AG09319 (cell line): ENCODE measurements at places on chromosomes 5 and 9.

GRCh38 chr5:56251440-56251839 lies 18.3 kb upstream of the ANKRD55 start:
- no peak for DNase-seq

GRCh38 chr9:86836797-86837196 lies 110.5 kb downstream of the GAS1 start:
- DNase-seq: no peak

- no peak for DNase-seq
Observed at GRCh38 chr5:179805529-179806249, 977 bp downstream of the MGAT4B start.

GRCh38 chr5:55241746-55242145 lies 8.3 kb upstream of the CCNO start:
- no peak for DNase-seq

DNA sequence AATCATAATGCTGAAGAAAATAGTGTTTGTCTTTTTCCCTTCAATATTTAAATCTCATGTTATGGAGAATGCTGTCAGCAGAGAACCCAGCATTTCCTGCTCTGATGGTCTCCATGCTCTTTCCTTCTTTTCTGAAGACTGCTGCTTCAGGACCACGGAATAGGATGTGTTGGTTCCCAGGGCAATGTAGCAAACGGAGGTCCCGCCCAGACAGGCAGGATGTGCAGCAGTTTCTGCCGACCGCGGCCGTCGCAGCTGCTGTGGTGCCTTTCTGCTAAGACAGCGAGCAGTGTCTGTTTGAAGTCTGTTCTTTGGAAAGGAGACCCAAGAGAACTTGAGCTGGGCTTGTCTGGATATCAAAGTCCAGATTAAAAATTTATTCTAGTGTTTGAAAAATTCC lies 654.3 kb downstream of the CCDC171 start:
- DNase-seq: no peak

DNA sequence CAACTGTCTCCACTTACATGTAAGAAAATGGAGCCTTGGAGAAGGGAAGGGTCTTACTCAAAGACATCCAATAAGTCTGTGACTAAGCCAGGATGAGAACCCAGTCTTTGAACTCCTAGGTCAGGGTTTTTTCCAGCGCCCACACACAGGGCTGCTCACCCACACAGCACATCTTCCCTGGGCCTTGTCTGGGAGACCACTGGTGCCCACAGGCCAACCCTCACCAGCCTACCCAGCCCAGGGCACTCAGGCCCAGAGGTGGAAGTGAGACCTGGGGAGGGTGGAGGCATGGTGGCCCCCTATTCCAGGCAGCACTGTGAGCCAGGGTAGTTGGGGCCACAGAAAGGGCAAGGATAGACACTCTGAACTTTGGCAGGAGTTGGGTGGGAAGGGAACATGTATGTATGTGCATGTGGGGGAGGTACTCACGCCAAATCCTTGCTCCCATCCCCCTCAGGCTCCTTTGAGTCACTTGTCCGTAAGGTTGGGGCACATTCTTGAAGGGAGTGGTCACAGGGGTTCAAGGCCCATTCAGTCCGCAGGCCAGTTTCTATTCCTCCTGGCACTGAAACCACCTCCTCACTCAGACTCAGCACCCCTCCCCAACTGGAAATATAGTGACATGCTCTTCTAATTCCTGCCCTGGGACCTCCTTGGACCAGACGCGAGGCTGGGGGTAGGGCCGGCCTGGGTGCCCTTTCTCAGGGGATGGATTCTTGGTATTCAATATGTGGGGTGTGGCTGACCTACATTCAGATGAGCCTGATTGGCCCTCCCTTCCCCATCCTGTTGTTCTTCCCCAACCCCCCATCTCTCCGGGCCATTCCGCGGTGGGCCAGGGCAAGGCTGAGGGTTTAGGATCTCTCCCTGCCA lies 2.9 kb upstream of the SLC4A9 start:
- DNase-seq: no peak

GRCh38 chr5:115450741-115451140 lies 93.8 kb downstream of the FEM1C start:
- DNase-seq: peak; percentile 76

DNA sequence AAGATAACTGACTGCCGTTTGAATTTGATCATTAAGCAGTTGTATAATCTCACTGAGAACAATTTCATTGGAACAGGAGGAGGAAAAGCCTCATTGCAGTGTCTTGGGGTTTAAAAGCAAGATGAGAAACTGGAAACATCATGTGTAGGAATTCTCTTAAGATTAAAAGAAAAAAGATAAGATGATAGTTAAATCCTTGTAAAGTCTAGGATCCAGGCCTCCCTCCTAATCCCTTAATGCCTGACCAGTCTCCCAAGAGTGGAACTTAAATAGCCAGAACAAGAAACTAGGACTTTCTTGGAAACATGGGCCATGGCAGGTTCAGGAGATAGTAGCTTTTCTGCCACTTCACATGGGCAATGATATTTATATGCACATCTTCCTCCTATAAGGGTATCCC lies 37.0 kb upstream of the LRRC19 start:
- DNase-seq: no peak

DNA sequence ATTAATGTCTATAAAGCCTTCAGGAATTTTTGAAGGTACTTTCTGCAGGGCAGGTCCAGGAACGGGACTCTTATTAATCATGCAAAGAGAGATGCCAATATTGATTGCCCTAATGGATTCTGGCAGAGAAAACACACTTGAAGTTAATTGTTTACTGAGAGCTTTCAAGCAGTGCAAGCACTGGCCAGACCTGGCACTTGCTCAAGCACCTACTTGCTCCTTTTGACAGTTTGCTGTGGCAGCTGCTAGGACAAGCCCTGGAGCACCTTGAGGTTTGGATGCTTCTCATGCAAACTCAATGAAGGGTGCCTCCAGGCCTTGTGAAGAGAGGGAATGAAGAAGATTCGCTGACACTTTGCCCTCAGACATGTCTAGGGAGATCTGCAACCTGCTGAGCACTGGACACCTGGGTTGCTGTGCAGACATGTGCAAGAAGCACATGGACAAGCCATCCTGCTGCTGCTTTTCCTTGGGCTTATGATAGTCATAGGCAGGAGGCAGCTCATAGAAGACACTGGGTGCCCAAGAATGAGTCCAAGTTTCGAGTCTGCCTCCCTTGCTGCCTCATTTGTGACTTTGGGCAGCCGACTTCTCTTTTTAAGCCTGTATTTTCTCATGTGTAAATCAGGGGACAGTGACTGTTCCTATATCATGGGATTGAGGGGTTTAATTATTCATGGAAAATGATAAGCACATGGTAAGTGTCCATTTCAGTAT lies 88.8 kb upstream of the EQTN start:
- DNase-seq: no peak

DNA sequence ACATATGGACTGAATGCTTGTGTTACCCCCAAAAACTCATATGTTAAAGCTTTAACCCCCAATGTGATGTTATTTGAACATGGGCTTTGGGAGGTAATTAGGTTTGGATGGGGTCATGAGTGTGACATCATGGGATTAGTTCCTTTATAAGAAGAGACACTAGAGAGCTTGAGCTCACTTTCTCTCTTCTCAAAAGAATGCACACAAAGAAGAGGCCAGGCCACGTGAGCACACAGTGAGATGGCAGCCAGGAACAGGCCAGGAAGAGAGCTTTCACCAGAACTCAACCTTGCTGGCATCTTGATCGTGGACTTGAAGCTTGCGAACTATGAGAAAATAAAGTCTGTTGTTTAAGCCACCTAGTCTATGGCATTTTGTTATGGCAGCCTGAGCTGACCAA lies 360.6 kb downstream of the NR2F1-AS1 start:
- DNase-seq: no peak

DNA sequence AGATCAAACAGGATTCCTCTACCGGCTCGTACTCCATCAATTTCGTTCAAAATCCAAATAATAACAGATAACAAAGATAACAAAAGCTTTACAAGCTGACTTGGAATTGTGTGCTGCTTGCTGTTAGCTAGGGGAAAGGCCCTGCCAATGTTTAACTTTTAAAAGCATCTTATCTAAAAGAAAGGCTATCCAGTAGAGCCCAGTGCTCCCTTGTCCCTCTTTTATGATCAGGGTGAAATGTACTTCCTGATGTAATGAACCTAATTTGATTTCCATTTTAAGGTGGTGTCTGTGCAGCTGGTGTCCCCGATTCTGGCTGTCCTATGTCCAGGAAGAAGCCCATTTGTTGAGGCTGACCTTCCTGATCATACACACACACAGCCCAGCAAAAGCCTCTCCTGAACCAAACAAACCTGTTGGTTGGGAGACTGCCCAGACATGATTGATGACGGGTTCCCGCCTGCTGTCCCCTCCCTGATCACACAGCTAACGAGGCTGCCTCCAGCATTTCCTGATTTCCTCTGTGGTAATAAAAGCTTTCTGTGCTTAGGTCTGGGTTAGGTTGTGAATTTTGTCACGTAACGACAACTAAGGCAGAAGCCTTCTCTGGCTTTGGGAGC lies 54.1 kb downstream of the PWWP2A start:
- no peak for DNase-seq

GRCh38 chr5:71891856-71892255 lies 172.8 kb downstream of the CARTPT start:
- DNase-seq: no peak

DNA sequence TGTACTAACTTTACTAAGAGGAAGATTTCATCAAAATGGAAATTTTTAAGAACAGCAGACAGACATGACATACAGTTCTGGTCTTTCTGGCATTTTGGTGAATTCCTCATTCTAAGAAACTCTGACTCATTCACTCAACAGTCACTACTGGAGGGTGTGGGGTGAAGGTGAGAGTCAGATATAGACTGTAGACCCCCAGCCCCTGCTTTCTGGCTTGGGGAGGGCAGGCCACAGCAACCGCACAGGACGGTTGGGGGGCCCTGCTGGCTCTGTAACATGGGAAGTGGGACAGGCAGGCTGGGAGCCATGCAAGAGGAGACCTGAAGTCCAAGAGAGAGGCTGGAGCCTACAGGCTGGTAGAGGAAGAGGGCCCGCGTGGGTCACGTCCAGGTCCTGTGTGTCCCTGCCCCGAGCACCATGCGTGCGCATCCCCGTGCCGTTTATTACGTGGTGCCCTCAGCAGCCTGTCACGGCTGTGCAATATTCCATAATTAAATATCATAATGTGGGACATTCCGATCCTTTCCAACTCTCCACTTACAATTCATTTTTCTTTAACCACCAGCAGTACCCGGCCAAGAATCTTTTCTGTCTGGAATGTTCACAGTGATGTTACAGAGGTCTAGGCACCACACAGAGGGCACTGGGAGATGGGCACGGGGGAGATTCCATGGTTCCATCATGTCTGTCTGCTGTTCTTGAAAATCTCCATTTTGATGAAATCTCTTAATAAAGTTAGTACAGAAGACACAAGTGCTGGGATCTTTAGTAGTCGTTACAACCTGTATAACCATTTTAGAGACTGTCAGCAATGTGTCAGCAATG lies 75.5 kb downstream of the SEMA4D start:
- DNase-seq: no peak

GRCh38 chr9:109264877-109265587 lies 55.8 kb downstream of the EPB41L4B start:
- no peak for DNase-seq

- no peak for DNase-seq
Observed at GRCh38 chr5:1330146-1330846, 14.6 kb downstream of the CLPTM1L start.

DNA sequence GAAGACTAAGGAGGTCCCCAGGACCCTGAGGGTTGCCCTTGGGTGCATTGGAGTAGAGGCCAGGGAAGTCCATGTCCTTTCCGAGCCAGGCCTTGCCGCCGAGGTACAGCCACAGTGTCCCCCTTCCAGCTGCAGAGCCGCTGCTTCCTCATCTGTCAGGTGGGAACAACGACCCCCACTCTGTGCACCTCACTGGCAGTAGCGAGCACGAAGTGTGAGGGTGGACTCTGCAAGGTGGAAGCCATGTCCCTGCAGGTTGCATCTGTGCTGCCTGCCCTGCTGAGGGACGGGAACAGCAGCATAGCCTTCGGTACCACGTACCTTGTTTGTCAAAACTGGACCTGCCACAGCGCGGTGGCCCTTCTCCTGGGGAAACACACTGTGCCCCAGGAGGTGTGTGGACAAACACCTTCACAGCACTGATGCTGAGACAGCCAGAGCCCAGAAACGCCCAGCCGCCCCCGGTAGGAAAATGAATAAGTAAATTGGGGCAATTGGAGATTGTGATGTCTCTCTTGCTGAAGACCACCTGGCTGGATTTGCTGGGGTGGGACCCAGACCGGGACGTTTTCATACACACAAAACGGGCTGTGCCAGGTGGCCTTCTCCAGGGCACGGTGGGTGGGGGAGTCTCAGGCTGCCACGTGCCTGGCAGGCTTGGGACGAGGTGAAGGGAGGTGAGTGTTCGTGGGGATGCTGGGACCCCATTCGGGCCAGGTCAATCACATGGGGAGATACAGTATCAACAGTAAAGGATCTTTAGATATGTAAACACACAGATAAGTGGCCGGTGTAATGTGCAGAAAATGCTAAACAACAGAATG lies 157.3 kb downstream of the RXRA start:
- no peak for DNase-seq

GRCh38 chr5:72280581-72281069 lies 39.4 kb downstream of the MRPS27 start:
- peak; percentile 18 for DNase-seq

- DNase-seq: no peak
Observed at GRCh38 chr5:152113401-152113800, 188.8 kb upstream of the GLRA1 start.

DNA sequence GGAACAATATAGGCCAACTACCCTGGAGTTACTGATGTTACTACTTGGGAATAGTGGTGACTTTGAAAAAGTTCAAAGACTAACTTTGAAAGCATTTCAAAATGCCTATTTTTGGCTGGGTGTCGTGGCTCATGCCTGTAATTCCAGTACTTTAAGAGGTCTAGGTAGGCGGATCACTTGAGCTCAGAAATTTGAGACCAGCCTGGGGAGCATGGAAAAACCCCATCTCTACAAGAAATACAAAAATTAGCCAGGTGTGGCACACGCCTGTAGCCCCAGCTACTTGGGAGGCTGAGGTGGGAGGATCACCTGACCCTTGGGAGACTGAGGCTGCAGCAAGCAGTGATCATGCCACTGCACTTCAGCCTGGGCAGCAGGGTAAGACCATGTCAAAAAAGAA lies 105.3 kb downstream of the ARRDC3 start:
- DNase-seq: no peak

DNA sequence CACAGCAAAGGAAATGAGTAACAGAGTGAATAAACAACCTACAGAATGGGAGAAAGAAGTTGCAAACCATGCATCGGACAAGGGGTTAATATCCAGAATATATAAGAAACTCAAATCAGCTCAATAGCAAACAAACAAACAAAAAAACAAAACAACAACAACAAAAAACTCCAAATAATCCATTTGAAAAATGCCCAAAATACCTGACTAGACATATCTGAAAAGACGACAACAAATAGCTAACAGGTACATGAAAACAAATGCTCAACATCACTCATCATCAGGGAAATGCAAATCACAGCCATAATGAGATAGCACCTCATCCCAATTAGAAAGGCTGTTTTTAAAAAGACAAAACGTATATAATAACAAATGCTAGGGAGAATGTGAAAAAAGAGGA lies 111.2 kb downstream of the TRPM3 start:
- no peak for DNase-seq

- no peak for DNase-seq
Observed at GRCh38 chr5:90824436-90824835, 265.8 kb downstream of the ADGRV1 start.
